ENCODE measurements at places on chromosomes 13 and 19. TPM values are rescaled to one million over a fixed set of nuclear protein-coding genes. Genes with fewer than 3 reads are reported as not detected.

Gene KLHL1
- total RNA-seq = 2.2 TPM

GRCh38 chr13:114145256-114145655 lies 12.8 kb upstream of the RASA3 start:
- no peak for DNase-seq

- no peak for DNase-seq
Measured at GRCh38 chr13:91825516-91825915, 427.1 kb downstream of the GPC5 start.

Gene MEIS3
- total RNA-seq = 112 TPM

GRCh38 chr13:33078263-33078662 lies 62.0 kb downstream of the KL start:
- no peak for DNase-seq

DNA sequence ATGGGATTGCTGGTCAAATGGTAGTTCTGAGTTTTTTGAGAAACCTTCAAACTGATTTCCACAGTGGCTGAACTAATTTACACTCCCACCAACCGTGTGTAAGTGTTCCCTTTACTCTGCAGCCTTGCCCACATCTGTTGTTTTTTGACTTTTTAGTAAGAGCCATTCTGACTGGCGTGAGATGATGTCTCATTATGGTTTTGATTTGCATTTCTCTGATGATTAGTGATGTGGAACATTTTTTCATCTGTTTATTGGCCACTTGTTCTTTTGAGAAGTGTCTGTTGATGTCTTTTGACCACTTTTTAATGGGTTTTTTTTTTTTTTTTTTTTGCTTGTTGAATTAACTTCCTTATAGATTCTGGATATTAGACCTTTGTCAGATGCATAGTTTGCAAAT lies 4.3 kb downstream of the CAB39L start:
- no peak for DNase-seq

Gene OR4F17
- not detected for total RNA-seq

DNA sequence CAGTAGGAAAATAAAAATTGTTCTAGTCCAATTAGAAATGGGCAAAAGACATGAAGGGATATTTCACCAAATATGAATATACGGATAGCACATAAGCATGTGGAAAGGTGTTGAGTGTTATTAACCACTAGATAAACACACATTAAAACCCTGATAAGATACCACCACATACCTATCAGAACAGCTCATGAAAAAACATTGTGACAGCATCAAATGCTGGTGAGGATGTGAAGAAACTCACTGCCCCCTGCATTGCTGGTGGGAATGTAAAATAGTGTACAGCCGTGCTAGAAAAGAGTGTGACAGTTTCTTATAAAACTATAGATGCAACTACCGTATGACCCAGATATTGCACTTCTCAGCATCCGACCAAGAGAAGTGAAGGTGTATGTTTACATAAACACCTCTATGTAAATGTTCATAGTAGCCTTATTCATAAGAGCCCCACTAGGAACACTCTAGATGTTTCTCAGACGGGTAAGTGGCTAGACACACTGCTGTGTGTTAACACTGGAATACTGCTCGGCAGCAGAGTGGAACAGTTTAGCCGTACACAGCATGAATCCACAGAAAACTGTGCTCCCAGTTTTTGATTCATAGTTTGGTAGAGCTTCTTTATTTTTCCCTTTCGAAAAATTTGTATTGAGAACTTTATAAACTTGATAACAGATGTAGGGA lies 321.1 kb downstream of the MYO16 start:
- DNase-seq = no peak

- DNase-seq = no peak
Measured at GRCh38 chr13:113816254-113816929, 47.5 kb downstream of the GAS6 start.

DNA sequence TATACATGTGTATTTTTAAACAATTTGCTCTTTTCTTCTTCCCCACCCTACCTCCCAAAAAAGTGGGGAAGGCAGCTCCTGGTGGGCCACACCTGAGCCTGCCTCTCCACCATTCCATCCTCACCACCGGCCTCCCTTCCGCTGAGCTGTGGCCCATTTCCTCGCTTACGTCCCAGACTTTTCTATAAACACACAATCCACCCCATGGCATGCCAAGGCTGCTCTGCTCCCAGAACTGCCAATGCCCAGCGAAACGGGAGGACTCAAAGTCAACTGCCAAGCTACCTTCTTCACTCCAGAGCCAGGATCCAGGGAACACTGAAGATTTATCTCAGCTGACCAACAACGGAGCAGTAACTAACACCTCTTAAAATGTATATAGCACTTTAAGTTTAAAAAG lies 2.8 kb downstream of the N4BP2L1 start:
- no peak for DNase-seq

Gene PRX
- total RNA-seq = 4.5 TPM

Gene F2RL3
- total RNA-seq = not detected

DNA sequence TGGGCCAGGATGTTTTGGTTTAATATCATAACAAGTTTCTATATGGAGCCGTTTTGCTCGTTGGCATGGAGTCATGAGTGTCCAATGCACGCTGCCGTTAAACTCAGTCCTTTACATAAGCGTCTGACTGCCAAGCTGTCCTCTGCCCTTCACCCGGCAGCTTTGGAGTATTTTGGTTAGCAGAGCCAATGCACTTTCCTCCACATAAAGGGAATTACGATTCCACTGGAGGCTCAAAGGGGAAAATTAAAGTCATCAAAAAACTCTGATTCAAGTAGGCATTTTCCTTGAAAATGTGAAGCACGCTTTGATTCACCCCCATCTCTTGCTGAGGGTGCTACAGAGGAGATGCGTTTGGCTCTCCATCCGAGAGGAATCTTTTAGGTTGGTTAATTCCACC lies 144.4 kb upstream of the ARGLU1 start:
- DNase-seq = no peak

Data from dorsolateral prefrontal cortex (tissue), 122 donors.